ENCODE measurements at places on chromosomes 6 and 20.
A peak's percentile ranks its signal among the peaks of the same experiment; 100 is the strongest.

- DNase-seq, result no peak
These were observed 28.1 kb downstream of the ANGPT4 start for GRCh38 chr20:888057-888456.

DNA sequence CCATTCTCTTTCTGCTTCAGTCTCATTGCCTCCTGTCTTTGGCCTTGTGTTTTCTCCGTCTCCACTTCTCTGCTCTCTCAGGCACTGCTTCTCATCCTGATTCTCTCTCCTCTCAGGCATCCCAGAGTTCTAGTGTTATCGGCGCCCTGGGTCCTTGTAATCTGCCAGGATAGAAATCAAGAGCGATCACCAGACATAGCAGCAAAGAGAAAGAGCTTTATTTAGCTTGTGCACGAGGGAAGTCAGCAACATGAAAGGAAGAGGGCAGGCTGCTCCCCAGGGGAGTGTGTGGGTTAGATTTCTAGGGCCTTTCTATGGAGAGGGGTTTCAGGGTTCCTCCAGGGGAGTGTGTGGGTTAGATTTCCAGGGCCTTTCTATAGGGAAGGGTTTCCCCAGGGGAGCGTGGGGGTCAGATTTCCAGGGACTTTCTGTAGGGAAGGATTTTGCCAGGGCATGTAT is 32.5 kb downstream of the SUN5 start:
- DNase-seq, result peak; percentile 34

GRCh38 chr6:167907837-167908681 is 81.3 kb downstream of the AFDN start:
- DNase-seq, result no peak

- no peak for DNase-seq
These were observed 551.6 kb downstream of the COL12A1 start for GRCh38 chr6:74654296-74654695.

GRCh38 chr6:21855811-21856455 is 262.4 kb downstream of the SOX4 start:
- no peak for DNase-seq

- no peak for DNase-seq
These were observed 25.3 kb downstream of the MBOAT1 start for GRCh38 chr6:20186981-20187380.

- DNase-seq, result no peak
These were observed 39.4 kb downstream of the CDYL start for GRCh38 chr6:4815584-4815983.

DNA sequence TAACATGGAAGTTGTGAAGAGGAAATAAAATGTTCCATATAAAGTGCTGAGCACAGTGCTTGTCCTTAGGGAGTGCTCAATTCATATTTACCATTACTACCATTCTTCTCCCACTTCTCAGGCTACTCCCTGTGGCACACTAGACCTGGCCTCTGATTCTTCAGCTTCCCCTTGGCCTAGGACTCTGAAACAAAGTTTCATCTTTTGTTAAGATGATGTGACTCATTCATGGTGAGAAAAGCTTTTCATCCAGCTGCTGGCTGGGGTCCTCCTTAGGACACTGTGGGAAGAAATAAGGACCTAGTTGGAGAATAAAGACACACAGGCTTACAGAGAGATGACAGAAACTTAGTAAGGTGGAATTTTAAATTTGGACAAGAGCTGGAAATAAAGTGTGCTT is 314.8 kb downstream of the CDC5L start:
- DNase-seq, result no peak

- DNase-seq, result no peak
These were observed 266.3 kb upstream of the ECI2 start for GRCh38 chr6:4401408-4402368.

DNA sequence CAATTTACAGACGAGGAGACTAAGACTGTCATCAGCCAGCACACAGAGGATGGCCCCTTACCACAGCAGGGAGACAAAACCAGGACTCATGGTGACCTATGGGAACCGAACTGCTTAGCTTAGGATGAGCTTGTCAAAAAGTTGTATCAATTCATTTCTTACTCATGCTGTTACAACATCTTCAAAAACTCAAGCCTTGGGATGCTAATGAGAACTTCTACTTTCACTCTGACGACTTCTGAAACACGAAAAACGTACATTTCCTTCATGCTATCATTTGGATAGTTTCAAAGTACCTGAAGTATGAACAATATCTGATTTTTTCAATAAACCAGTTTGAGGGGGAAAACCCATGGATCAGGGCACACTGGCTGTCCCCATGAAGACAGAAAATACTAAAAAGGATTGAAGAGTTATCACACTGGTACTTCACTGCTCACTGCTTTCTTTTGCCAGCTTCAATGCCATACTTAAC is 31.9 kb downstream of the HIVEP2 start:
- no peak for DNase-seq

- no peak for DNase-seq
These were observed 27.9 kb downstream of the CENPW start for GRCh38 chr6:126367849-126368248.

DNA sequence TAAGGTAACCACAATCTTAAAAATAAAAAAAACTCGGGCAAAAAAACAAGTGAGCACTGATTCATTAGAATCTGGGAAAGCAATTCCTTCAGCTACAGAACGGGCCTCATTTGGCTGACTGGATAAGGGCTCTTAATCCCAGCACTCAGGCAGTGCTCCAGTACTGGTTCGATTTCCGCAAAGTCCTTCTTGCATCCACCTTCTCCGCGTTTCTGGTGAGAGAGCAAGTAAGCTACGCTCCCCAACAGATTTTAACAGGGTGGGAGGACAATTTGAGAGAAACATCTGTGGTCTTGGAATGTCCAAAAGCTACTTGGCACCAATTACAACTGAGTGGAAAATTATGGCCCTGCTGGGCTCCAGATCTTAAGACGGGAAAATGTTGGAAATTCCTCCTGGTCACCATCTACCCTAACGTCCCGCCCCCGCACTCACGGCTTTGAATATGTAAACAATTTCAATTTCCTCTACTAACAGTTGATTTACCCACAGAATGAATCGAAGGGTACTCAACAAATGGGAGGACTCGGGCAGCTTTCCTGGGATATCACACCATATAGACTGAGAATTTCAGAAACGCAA is 18.1 kb upstream of the ZSCAN9 start:
- DNase-seq, result no peak

DNA sequence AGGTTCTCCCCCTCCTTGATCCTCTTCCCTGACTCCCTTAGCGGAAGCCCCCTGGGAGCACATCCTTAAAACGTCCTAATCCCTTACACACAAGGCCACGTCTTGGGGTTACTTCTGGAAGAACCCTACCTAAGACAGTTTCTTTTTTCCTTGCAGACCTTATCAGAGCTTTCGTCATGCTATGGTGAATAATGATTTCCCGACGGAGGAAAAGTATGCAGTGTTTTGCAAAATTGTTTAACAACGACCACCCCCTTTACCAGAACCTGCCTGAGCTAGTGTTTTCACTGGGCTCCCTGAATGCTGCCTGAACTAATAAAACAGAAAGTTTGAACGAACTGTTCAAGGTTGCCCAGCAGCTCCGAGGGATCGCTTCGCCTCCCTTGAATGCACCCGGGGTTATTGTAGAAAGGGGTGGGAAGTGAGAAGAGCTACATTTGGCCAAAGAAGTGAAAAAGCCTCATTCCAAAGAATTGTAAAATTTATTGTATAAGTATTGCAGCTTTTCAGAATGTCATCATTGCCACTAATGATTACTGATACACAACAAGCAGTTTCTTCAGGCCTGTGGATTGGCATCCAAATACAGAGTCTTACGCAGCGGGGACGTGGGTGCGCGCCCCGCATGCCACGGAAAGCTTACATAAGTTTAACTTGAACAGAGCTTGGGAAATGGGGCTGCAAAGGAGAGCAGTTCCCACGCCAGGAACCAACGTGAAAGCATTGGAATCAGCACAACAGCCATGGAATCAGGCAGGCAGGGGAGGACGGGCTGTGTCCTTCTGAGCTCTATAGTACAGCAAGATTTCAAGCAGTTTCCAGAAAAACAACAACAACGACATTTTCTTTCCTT is 27.9 kb upstream of the ZBP1 start:
- DNase-seq, result no peak

DNA sequence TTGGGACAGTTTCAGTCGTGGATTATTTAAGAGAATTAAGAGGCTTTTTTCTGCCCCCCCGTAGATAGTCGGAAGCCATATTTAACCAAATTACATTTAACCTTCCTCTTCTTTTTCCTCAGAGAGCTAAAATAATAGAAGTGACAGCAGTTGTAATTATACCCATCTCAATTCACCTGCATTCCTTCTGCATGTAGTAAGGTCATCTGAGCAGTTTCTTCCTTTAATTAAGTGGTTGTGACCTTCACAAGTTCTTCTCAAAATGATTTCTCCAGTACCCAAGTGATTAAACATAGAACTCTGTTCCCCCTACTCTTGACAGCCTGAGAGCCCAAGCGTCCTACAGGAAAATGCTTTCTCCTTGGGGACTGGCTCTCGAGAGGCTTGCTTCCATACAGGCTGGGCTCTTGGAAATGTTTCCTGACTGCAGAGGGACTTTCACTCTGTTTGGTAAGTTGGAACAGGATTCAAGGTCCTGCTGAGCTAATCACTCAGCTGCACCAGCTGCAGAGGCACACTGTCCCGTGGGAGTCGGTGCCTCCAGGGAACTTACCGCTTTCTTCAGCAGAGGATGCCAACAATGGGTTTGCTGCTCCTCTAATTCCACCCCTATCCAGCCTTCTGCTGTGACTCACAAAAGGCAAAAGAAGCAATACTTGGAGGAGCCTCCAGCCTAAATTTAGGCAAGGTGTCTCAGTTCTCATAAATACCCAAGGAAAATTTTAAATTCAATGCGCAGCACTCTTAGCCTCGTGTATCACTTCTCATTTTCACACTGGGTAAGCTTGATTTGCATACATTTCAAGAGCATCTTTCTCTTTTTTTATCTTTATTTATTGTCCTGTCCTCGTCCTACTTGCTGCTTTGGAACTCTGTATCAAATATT is 414.9 kb downstream of the KIF16B start:
- DNase-seq, result no peak

DNA sequence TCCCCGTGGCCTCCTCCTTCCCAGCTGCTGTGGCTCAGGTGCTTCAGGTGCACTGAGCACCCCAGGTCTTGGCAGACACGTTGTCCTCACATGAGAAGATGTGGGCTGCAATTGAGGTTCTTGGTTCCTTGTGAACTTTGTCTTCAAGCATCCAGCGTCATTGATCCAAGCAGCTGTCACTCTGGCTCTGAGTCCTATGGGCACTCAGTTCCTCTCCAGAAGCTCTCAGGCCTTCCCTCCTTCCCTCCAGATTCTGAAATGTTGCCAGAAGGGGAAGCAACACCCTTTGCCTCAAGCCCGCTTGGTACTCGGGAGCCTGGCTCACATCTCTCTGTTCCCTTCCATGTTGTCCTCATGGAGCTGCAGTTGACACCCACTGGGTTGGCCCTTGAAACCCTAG is 8.4 kb upstream of the MRGBP start:
- no peak for DNase-seq

GRCh38 chr6:33633462-33634158 is 12.5 kb downstream of the ITPR3 start:
- peak; percentile 63 for DNase-seq

- no peak for DNase-seq
These were observed 14.5 kb downstream of the RIMS4 start for GRCh38 chr20:44795836-44796235.

All from stimulated activated naive CD8-positive, alpha-beta T cell treated with anti-CD3 and anti-CD28 coated beads, Interleukin-15, Interleukin-2, amounts not matched to agents 100 U/mL and 50 U/mL, for 24 hours (primary cell).